ENCODE measurements at places on chromosomes 2 and 18.
A peak's percentile ranks its signal among the peaks of the same experiment; 100 is the strongest.

- DNase-seq: no peak
Measured at GRCh38 chr2:128036748-128037607, 9.1 kb upstream of the SAP130 start.

- peak; percentile 68 for DNase-seq
Measured at GRCh38 chr2:6773007-6773693, 92.6 kb downstream of the CMPK2 start.

DNA sequence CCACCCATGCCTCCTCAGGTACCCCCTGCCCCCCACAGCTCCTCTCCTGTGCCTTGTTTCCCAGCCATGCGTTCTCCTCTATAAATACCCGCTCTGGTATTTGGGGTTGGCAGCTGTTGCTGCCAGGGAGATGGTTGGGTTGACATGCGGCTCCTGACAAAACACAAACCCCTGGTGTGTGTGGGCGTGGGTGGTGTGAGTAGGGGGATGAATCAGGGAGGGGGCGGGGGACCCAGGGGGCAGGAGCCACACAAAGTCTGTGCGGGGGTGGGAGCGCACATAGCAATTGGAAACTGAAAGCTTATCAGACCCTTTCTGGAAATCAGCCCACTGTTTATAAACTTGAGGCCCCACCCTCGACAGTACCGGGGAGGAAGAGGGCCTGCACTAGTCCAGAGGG is 803 bp upstream of the DES start:
- no peak for DNase-seq

- no peak for DNase-seq
Measured at GRCh38 chr2:147715807-147716206, 129.0 kb upstream of the ACVR2A start.

- no peak for DNase-seq
Measured at GRCh38 chr2:117856415-117857210, 42.1 kb downstream of the DDX18 start.

- DNase-seq: no peak
Measured at GRCh38 chr18:45139478-45139877, 458.8 kb downstream of the SETBP1 start.

DNA sequence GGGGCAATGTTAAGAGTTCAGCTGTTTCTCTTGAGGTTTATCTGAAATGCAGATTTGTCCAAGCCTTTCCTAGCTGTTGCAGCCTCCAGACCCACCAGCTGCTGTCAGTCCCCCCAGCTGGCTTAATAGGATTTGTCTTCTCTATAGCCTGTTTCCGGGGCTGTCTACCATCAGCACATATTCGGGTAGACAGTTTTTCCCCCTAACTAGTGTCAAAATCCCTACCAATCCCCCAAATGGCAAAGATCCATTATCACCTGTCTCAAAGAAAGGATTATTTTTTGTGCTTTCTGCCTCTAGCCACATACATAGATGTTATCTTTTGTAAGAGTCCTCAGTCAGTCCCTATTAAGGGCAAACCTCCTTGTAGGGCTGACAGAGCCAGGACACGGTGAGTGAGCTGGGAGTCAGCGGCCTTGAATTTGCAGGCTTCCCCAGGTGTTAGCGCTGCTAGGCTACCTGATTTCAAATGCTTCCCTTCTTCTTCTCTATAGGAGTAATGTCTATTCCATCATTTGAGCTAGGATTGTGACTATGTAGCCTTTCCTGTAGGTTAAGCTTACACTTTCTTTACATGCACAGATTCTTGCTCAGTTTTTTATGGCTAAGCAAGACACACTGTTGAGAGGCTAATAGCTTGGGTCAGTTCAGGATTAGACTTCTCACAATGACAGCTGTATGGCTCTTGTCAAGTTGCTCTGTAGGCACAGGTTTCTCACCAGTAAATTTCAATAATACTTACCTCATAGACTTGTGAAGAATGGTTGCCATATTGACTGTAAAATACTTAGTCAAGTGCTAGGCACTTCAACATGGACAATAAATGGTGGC is 171.1 kb upstream of the UNC80 start:
- no peak for DNase-seq

GRCh38 chr2:46225730-46226129 is 71.5 kb upstream of the EPAS1 start:
- DNase-seq: no peak

DNA sequence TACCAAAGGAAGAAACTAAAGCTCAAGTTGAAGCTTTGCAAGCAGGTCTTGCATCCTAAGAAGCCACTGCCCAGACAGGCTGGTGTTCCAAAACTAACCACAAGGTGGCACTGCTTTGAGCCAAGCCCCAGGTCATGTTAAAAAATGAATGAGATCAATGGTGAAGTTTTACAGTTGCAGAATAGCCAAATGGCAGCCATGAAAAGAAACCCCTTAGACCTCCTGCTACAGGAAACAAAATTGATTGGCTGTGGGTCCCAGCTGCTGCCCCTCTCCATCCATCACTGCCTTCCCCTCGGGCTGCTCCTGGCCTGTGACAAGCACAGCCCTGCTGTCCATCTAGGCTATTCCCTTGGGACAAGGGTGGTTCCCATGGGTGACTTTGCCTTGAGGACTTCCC is 20.7 kb upstream of the MREG start:
- peak; percentile 79 for DNase-seq

DNA sequence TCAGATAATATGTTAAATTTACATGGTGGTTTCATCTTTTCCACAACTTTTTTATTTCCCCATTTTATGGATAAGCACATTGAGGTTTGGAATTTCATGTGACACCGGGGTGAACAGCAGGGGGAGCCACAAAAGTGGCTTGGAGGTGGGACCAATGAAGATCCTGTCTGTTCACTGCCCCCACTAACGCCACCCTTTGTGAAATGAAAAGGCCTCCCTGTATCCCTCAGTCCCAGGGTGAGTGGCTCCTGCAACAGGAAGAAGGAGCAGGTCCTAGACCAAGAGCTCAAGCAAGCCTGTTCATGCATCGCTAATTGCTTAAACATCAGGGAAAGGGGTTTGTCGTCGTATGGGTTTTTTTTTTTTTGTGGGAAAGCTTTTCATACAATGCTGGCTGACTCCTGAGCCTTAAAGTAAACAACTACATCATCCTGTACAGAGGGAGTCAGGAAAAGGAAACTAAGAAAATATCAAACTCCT is 267.8 kb upstream of the EPAS1 start:
- no peak for DNase-seq

- no peak for DNase-seq
Measured at GRCh38 chr2:239539083-239539775, 138.4 kb upstream of the HDAC4 start.

GRCh38 chr2:119184512-119184911 is 26.0 kb upstream of the C1QL2 start:
- no peak for DNase-seq

DNA sequence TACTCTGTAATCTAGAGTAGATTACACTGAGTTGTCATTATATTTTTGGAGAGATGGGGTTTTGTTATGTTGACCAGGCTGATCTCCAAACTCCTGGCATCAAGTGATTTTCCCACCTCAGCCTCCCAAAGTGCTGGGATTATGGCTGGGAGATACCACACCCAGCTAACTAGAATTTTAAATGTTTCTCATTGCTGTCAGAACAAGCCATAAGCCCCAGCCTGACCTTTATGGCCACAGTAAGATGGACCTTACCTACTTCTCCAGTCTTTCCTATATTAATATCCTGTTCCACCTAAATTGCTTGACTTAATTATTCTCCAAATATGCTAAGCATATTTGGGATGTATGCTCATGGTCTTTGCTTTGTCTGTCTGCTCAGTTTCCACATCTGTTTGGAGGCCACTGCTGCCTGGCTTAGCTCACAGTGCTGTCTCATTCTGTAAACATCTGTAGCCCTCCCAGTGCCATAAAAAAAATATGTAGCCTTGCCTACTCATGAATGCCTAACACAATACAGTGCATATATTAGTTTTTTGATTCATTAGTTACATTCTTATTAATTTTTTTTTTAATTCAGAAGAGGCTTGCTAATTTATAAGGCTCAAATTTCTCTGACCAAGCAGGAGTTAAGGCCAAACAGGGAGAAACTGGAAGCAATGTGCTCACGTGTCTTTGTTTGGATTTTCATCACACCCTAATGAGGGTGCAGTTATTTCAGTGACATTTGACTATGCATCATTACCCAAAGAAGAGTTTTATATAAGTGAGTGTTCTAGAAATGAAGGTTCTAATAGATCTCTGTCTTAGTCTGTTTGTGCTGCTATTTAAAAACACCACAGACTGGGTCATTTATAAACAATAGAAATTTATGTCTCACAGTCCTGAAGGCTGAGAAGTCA is 45.3 kb upstream of the PSME4 start:
- no peak for DNase-seq

DNA sequence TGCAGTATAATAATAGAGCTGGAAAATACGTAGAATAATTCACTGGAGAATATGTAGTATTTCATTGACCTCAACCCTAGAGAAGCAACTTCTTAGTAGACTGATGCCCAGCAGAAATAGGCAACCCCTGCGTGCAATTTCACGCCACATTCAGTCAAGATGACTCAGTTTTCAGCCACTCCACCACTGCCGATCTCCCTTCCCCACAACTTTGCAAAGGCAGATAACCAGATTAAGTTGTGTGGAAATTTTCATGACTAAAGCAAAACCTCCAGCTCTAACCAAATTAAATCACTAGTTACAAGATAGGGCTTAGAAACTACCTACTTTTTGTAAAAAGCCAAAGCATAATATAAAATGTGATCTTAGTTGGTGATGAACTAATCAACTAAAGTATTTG is 63.3 kb upstream of the STK17B start:
- DNase-seq: peak; percentile 29

DNA sequence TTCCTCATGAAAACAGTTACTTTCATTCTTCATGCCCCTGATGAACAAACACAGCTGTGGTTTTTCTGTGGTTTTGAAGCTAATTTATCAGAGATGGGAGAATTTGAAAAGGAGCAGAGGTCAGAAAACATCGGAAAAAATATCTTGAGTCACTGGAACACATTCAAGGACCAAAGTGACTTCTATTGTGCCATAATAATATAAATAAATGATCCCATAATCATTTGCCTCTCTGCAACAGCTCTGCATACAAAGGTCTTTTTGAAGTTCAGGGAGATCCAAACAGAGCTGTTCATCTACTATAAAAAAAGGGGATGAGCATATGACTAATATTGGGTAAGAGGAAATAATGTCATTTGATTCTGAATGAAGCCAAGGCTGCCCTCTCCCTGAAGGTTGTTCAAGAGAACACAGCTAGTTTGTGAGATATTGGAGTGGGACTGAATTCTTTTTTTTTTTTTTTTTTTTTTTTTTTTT is 201.3 kb upstream of the GALNT5 start:
- DNase-seq: no peak

DNA sequence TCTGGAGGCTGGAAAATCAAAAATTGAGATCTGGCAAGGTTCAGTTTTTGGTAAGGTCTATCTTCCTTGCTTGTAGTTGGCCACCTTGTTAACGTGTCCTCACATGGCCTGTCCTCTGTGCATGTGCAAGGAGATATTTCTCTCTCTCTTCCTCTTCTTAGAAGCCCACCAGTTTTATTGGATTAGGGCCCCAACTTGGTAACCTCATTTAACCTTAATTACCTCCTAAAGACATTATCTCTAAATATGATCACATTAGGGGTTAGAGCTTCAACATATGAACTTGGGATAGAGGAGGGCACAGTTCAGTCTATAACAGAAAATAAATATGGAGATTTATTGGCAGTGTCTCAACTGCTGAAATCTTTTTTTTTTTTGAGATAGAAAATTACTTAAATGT is 19.6 kb upstream of the RND3 start:
- no peak for DNase-seq

- no peak for DNase-seq
Measured at GRCh38 chr2:85502720-85503119, 36.2 kb upstream of the MAT2A start.

GRCh38 chr2:107002735-107003134 is 116.8 kb upstream of the ST6GAL2 start:
- DNase-seq: no peak

DNA sequence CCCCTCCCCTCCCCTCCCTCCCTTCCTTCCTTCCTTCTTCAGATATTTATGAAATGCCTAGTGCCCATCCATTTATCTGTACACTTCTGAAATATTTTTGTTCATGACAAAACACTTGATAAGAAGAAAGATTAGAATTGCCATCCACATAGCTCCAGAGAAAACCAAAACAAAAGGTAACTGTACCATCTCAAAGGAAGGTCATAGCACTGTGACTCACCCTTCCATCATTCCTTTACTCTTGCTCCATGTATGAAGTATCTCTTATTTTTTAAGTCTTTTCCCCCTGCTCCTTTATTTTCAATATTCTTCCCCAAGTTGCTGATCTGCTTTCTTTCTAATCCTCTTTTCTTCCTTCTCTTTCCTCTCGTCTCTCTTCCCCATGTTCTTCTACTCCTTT is 9.9 kb downstream of the CNTNAP5 start:
- DNase-seq: no peak

GRCh38 chr2:103285354-103285753 is 523.5 kb downstream of the TMEM182 start:
- no peak for DNase-seq

DNA sequence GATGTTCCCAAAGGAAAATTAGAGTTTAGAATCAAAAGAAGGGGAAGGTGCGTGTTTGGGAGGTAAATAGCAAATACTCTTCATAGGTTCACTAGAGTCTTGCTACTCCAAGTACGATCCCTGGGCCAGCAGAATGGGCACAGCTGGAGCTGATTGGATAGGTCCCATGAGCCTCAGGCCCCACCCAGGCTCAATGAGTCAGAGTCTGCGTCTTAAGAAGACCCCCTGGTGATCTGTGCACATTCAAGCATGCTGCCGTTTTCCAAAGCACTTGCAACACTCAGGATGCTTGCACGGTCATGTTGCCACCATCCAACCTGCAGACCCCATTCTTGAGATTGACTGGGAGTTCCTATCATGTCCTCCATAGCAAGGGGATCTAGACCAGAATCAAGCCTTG is 40.5 kb downstream of the ABCG8 start:
- no peak for DNase-seq

DNA sequence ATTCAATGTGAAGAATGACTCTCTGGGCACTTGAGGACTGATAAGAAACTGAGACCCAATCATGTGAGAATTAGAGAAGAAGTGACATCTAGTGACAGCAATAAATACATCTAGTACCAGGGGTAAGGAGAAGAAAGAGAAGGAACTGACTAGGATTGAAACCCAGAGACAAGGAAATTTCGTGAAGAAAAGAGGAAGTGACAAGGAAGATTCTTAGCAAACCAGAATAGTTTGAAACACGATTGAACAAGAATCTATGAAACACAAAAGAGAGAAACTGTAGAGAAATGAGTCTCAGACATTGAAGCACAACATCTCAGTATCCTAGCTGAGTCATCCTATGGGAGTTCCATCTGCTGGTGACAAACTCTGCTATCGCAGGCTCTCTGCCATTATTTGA is 571.9 kb upstream of the PKDCC start:
- no peak for DNase-seq

All from activated gamma-delta T cell treated with Interleukin-2 at 50 U/mL for 16 hours (primary cell).